ENCODE measurements at places on chromosomes 5 and 9. TPM values are rescaled to one million over a fixed set of nuclear protein-coding genes. Genes with fewer than 3 reads are reported as not detected.

PCDHGA7 gene
- total RNA-seq = 9.6 TPM

KDM3B gene
- 62.1 TPM for total RNA-seq

DNA sequence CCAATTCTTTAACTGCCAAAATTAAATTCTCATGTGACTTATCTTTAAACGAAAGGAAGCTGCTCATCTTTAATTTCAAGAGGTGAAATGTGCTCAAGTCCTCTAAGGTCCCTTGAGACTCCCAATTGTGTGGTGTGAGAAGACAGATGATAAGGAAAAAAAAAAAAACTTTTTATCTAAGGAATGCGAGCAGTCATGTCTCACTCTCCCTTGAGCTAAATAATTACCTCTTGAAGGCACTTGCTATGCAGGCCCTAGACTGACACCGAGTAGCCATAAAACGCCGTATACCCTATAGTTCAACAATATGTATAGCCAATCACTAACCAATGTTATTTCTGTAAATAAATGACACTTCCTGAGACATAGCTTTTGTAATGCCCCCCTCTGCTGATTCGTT is 1.5 kb upstream of the DTWD2 start:
- DNase-seq = no peak
- no peaks in the 10 kb centered on the region for H3K27me3 ChIP-seq
- no peak overlapping the region for H3K27ac ChIP-seq
- H3K36me3 ChIP-seq = no peaks in the 10 kb centered on the region
- no peak overlapping the region for H3K4me3 ChIP-seq

DNA sequence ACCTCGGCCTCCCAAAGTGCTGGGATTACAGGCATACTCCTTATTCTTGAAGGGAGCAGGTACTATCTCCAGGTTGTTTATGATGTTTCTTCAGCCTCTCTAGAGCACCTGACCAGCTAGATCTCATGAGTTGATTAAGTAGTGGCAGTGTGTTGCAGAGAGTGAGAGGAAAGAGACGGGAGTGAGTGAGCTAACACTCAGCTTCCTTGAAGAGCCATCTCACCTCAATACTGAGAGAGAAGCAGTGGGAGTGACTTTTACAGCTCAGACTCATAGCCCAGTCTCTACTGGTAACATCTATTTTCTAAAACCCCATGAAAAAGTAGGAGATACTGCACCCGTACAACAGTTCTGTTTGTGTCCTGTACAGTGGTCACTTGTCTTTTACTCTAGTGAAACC is 43.9 kb upstream of the RUSC2 start:
- no peak overlapping the region for H3K4me3 ChIP-seq
- DNase-seq = no peak
- peaks cover 15% of the 10 kb centered on the region for H3K27me3 ChIP-seq

DNA sequence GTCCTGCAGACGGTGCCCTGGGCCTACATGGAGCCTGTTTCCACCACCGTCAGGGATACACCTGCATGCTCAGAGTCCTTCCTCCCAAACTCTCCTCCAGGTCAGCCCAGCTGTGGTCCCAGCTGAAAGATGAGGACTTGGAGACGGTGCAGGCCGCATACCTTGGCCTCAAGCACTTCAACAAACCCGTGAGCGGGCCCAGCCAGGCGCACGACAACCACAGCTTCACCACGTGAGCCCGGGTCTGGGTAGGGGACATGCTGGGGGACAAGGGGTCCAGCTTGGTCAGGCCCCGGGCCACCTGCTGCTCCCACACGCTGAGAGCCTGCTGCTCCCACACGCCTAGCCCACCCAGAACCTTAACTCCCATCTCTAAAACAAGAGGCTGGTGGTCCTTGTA is 16.6 kb upstream of the CARD19 start:
- H3K4me3 ChIP-seq = no peak overlapping the region
- H3K27ac ChIP-seq = no peak overlapping the region
- H3K27me3 ChIP-seq = no peaks in the 10 kb centered on the region
- DNase-seq = no peak
- H3K4me1 ChIP-seq = no peaks in the 10 kb centered on the region
- no peaks in the 10 kb centered on the region for H3K36me3 ChIP-seq

All from A673 (cell line).